ENCODE measurements at places on chromosomes 3 and 15.

DNA sequence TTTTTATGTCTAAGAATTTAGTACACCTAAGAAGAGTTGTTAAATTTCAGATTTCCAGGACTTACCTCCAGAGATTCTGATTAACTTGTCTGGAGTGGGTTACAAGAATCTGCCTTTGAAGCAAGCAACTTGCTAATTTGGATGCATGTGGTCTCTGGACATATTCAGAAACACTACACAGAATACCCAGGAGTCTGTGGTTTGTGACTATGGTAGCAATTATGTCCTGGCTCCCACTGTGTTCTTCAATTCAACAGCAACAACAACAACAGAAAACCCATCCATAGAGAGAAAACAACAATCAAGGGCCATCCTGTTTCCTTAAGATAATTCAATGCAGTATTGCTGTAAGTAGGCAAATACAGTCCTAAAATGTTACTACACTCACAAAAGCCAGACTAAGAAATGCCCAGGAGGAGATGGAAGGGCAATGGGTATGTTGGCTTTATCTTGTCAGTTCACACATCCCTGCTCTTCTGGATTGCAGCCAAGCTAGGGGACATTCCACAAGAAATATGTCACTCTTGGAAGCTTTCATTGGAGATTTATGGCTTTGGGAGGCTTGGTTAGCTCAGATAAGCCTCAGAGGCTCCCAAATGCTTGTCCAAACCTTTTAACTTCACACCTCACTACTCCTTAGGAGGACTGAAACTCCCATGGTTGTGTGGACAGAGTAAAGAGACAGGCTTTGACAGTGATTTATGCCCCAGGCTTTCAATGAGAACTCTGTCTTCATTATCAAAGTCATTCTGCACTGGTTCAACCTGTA is 99.4 kb upstream of the MRPL3 start:
- DNase-seq: peak; percentile 61

DNA sequence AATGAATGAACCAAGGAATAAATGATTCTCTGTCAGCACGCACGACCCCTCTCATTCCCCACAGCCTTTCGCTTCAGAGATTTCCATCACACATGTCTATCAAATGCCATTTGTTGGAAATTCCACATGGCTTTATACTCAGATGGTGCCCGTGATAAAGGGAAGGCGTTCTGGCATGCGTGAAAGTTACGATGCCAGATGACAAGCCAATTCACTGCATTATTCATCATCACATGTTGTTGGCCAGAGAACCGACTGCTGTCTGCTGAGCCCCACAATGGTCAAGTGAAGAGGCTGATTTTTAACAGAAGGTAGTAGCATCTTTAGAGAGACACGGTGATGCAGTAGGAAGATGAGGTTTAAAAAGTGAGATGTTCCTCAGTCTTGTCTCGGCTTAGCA is 74.1 kb upstream of the FRMD4B start:
- no peak for DNase-seq

- no peak for DNase-seq
Measured at GRCh38 chr3:96705895-96706294, 108.5 kb upstream of the EPHA6 start.

GRCh38 chr15:41937568-41937923 is 34.8 kb downstream of the EHD4 start:
- DNase-seq: no peak

GRCh38 chr3:107604057-107604822 is 81.5 kb downstream of the BBX start:
- DNase-seq: no peak

DNA sequence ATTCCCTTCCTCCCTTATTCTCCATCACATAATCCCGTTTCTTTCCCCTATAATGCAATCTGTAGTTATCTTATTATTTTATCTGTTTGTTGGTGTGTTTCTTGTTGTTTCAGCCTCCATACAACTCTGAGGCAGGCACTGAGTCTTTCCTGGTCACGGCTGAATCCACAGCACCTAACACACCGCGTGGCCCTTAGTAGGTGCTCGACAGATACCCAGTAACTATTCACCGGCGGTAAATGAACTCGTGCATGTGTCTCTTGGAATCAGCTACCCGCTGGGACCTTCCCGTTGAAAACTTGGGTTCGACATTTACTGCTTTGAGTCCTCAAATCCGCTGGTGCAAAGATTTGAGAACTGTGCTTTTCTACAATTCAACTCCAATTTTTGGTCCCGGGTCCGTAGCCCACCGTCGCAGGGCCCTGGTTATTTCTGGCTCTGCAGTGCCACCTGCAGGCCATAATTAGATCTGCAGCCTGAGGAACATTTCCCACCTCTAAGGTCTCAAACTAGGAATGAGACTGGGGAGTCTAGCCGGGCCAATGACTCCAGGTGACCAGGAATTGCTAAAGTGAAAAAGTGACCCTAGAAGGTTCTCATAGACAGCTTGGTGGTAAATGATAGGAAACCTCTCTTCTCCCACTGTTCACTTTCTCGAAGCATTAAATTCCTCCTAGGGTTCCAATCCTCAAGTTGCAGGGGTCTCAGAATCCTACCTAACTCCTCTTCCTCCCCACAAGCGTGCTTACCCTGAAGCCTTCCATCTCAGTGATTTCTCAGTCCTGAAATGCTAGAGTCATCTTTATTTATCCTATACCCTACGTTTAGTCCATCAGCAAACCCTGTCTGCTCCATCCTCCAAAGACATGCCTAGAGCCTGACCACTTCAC is 40.0 kb upstream of the TRH start:
- DNase-seq: peak; percentile 62

- no peak for DNase-seq
Measured at GRCh38 chr3:174100744-174101143, 703.2 kb downstream of the NLGN1 start.

GRCh38 chr3:38118421-38119247 is 18.3 kb downstream of the ACAA1 start:
- no peak for DNase-seq

DNA sequence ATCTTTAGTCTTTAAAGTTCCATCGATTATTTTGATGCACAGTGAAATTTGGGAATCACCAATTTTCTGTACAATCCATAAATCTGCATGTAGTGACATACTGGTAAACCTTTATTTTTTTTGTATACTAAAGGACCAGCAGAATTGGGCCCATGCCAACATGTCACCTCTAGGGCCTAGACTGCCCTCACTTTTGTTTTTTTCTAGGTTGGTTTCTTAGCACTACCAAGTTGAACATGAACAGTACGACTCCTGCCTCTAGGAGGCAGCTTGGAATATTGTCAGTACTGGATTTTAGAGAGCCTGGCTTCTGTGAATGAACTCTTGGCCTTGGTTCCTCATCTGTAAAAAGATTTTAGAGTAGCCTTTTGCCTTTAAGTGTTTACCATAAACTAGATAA is 32.3 kb downstream of the NKIRAS1 start:
- no peak for DNase-seq

GRCh38 chr3:177466074-177466473 is 268.8 kb upstream of the TBL1XR1 start:
- no peak for DNase-seq

- no peak for DNase-seq
Measured at GRCh38 chr15:60593170-60593478, 114.2 kb upstream of the ICE2 start.

GRCh38 chr15:24848050-24848449 is 106.7 kb upstream of the SNRPN start:
- DNase-seq: no peak

DNA sequence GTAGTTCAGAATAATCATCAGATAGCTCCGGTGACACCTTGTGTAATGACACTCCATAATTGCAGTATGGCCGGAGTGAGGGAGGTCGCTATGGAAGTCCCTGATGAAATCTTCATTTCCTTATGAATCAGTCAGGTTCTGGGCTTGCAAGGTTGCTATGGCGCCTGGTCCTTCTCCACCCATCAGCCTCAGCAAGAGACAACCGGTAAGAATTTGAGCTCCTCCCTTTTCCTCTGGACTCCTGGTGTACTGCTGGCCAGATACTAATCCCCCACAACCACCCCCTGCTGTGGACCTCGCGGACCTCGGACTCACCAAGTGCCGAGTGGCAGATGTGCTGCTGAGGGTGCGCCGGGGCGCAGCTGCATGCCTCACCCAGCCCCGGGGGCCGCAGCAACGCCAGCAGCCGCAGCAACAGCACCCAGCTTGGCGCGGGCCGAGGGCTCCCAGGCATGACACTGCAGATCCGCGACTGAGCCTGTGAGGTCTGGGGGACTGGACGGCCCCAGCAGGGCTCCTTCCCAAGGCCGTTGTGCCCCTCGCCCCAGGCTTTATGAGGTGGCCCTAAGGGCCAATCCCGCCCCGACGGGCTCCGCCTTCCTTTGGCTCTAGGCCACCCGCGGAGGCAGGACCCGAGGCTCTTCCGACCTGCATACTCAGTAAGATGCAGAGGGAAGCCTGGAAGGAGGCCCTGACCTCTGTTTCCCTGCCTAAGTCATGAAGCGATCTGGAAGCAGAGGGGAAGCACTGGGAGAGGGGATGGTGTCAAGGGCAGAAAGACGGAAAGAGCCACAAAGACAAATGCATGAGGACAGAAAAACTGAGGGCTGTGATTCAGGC is at the start of gene TIMP4:
TIMP4 (minus strand) TSS at position 526 of the 840 bp plus-strand sequence; CDS start at position 454, 72 bp downstream.
- no peak for DNase-seq

DNA sequence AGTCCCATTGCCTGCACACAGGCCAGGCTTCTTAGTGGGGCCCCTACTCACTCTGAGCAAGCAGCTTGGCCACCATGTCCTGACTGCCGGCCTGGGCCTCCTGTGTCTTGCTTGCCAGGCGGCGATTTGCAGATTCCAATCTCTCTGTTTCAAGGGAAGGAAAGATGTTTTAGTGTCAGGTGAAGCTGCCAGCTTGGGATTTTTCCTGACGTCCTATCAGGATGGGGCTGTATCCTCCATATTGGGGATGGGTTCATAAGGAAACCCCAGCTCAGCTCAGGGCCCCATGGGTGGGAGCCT is 8.5 kb downstream of the AMOTL2 start:
- DNase-seq: no peak

DNA sequence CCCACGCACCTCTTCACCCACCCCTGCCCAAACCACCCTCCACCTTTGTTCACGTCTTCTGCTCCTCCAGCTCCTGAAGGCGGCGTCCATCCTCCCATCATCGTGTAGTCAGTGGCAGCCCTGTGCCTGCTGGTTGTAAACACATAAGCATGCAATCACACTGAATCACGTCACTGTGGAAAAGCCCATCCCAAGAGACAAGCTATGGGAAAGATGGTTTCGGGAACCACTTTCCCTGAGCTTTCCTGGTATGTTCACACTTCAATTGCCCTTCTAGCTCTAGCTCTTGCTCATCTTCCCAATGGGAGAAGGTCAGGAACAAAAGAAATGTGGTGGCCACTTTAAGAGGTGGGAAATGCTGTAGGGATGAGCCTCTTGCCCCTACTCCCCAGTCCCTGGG is 14.4 kb upstream of the GOLGA8J start:
- DNase-seq: no peak

DNA sequence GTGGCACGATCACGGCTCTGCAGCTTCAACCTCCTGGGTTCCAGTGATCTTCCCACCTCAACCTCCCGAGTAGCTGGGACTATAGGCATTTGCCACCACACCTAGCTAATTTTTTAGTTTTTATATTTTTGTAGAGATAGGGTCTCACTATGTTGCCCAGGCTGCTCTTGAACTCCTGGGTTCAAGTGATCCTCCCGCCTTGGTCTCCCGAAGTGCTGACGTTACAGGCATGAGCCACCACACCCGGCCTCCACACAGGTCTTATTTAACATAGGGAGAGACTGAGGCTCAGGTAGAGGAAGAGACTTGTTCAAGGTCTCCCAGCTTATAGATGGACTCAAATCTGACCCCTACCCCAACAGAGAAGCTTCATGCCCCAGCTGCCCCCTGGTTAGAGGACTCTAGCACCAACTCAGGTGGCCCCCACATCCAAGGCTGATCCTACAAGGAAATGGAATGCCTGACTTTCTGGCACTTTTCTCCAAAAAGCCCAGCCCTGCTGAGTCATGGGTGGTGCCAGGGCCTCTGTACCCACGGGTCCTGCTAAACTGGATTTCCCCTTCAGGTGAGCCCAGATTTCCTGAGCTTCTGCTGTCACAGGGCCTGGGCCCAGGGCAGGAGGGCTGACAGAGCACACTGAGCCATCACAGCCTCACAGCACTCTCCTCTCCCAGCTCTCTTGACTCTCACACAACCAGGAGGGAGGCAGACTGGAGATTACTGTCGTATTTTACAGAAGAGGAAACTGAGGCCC is 5.6 kb downstream of the TMEM40 start:
- DNase-seq: no peak

DNA sequence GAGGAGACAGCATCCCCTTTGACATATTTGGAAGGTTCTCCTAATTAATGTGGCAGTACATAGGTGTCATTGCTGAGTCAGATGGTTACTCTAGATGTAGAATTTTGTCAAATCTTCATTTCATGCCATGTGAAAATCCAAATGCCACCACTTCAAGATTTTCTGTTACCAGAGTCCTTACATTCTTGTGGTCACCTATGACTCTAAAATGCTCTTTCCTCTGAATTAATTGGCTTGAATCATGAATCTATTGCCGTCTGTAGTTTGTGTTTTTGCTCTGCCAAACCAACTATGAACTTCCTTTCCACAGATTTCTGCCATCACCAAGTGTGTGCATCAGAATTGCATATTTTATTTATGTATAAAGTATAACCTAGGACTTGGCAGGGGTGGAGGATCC is 269.4 kb upstream of the ZPLD1 start:
- no peak for DNase-seq

DNA sequence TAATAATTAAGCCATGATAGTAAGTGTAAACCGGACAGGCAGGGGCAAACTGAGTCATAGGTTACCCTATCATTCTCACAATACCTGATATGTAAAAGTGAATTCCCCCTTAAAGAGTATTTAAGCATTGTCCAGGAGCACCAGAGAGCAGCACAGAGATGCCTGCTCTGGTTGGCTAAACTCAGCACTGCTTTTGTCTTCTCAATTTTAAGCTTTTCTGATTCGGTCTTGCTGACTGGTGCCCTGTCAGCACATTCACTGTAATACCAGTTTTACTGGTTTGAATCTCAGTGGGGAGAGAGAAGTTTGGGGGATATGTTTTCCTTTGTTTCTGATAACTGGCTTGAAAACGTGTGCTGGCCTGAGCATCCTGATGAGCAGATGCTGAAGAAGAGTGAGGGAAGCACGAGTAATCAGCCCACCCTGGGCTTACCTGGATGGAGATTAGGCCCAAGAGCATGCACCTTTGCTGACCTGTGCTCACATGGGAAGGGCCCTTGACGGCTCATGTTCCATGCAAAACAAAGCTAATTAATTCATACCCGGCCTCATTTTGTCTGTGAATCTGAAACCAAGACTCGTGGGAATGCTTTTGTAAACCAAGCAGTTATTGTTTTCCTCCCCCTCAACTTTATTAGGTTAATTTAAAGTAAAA is 208.5 kb upstream of the MRPL3 start:
- no peak for DNase-seq

- no peak for DNase-seq
Measured at GRCh38 chr15:70045045-70045444, 52.7 kb downstream of the TLE3 start.

DNA sequence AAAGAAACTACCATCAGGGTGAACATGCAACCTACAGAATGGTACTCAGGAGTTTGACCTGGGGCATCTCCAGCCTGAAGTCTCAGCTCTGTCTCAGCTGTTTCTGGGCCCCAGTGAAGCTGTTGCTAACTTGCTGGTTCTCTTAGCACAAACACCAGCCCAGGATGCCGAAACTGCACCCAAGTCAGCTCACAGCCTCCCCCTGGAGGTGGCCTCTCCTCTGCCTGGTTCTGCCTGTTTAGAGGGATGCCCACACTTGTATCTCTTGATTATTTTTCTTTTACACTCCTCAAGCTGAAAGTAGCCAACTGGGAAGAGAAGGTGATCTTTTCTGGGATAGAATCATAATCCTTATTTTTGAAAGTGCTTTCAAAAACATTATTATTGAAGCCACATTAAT is 289.0 kb upstream of the RASGRP1 start:
- DNase-seq: no peak

GRCh38 chr15:62844564-62845240 is 197.8 kb upstream of the TPM1 start:
- no peak for DNase-seq
